ENCODE measurements at places on chromosomes 1 and 21.

GRCh38 chr1:15426492-15427279, 11.6 kb upstream of the CTRC start:
- DNase-seq, result no peak

- DNase-seq, result no peak
Measured at GRCh38 chr1:161228032-161228431, 2.2 kb downstream of the TOMM40L start.

GRCh38 chr21:43864313-43864961, 586 bp upstream of the AGPAT3 start:
- DNase-seq, result peak; percentile 26

GRCh38 chr1:3192825-3193224, 123.8 kb downstream of the PRDM16 start:
- DNase-seq, result no peak

- no peak for DNase-seq
Measured at GRCh38 chr1:90204780-90205179, 209.9 kb downstream of the ZNF326 start.

DNA sequence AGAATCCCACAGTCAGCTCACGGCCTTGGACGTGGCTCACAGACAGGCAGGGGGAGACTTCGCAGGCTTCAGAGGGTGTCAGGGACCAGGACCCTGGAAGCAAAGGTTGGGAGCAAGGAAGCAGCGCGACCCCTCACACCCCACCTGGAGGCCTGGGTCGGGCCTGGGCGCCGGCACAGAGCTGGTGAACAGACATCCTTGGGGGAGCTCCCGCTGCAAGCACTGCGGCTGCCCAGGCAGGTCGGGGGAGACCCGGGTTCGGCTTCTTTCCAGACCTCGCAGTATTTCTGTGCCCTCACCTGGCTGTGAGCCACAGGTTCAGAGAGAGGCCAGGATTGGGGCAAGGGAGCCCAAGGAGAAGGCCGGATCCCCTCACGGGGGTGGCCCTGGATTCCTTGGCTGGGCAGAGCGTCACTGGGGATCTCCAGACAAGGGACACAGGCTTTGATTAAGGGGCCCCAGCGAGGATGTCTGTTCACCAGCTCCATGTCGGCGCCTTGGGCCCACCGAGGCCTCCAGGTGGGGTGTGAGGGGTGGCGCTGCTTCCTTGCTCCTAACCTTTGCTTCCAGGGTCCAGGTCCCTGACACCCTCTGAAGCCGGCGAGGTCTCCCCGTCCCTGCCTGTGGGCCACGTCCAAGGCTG, 37.9 kb upstream of the TSPEAR start:
- DNase-seq, result no peak

GRCh38 chr1:244224487-244225430, 173.7 kb downstream of the ZBTB18 start:
- no peak for DNase-seq

DNA sequence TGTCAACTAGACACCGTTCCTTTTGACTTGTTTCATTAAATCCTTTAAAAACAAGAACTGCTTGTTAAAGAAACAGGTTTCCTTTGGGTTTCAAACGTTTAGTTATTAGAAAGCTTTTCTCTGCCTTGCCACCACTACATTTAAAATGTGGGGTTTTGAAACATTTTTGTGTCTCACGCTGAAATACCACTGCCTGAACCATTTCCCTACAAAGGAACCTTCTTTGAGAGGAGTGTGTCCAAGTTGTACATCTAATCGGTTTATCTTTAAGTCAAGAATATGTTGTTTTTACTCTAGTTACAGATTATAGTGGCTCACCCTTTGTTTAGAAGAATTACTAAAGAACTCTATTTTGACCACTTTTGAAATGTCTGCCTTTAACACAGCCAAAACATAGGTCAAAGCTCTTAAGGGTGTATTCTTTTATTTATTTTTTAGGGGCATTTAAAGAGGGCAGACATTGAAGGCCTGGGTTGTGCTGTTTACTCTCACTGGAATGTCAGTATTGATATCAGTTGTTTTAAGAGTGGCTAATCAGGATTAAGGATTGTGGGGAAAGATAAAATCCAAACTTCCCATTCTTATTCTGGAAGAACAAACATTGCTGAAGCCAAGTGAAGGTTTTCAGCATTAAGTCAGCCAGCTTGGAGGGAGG, 143.4 kb downstream of the GALNT2 start:
- DNase-seq, result no peak

DNA sequence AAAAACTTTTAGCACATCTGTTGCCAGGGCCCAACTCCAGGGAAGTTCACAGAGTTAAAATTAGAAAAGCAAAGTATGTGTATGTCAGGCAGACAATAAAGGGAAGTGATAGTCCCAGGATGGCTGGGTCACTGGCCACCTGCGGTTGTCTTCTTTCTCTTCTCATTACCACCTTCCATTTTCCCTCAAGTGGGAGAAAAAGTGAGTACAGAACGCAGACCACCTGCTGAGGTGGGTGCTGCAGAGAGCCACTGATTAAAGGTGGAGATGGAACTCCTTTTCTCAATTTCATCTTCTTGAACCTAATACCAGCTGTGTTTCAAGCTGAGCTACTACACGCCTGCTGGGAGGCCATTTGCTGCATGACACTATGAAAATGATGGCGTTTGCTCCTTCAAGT, 88.8 kb upstream of the PDE4B start:
- peak; percentile 25 for DNase-seq

GRCh38 chr1:101520302-101520701, 283.5 kb downstream of the S1PR1 start:
- DNase-seq, result peak; percentile 69

DNA sequence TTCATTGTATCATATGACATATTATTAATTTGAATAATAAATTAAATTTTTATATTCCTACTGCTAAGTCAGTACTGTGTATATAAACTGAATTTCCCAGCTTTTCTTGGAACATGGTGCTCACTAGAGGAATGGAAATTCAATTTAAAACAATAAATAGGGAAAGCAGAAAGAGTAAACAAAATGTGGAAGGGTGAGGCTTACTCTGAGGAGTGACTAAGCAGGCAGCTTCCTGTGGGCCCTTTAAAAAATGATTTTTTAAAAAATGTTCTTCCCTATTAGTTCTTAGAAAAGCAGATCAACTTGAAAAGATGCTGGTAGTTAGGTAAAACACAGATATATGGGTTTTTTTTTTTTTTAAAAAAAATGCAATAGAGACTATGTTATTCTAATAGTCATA, 49.5 kb upstream of the S1PR1 start:
- no peak for DNase-seq

- no peak for DNase-seq
Measured at GRCh38 chr1:44464361-44464760, 59.3 kb downstream of the RNF220 start.

DNA sequence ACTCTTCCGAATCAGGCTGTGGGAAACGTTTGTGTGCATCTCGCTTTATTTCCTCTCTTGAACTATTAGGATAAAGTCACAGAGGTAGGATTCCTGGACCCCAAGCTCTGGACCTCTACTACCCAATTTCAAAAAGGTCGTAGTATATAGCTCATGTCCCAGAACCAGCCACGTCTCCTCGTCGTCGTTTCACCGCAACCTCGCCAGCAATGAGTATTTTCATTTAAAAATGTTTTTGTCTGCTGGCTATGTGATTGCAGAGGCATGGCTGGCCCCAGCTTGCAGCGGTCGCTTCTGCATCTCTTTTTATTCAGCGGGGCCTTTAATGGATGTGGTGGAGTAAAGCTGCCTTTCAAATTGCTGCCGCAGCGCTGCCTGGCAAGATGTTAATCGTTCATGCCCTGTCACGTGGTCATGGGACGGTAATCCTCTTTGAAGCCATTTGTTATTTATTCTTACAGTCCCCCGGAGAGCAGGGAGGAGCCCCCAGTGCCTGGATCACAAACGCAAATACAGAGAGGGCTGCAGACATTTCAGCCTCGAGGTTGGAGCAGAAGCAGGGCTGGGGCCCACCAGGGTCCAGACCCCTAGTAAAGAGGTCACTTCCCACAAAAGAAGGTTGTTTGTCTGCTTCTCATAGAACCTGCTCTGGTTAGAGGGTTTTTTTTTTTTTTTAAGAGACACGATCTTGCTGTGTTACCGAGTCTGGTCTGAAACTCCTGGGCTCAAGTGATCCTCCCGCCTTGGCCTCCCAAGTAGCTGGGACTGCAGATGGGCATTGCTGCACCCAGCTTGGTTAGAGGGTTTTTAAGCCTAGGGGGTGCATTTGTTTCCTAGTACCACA, 11.6 kb upstream of the NPHP4 start:
- peak; percentile 90 for DNase-seq

DNA sequence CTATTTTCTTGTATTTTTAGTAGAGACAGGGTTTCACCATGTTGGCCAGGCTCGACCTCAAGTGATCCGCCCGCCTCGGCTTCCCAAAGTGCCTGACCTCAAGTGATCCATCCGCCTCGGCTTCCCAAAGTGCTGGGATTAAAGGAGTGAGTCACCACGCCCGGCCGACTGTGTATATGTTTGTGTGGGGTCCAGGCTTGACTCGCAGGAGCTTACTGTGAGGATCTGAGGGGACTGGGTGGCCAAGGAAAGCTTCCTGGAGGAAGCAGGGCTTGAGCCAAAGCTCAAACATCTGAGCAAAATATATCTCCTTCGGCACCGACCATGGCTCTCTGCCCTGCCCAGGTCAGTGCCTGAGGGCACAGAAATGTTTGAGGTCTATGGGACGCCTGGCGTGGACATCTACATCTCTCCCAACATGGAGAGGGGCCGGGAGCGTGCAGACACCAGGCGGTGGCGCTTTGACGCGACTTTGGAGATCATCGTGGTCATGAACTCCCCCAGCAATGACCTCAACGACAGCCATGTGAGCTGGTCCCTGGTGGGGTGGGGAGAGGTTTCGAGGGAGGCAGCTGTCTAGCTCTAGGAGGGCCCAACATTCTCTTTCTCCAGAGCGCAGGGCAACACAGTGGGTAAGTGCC, 10.5 kb downstream of the PADI3 start:
- DNase-seq, result no peak

Measured in NCI-H524 (cell line).